ENCODE measurements at places on chromosomes 4 and X.

GRCh38 chr4:55381502-55381901 is 14.3 kb upstream of the TMEM165 start:
- DNase-seq = no peak

- DNase-seq = no peak
Measured at GRCh38 chr4:24836661-24837242, 41.4 kb downstream of the SOD3 start.

GRCh38 chrX:37594755-37595382 is 23.4 kb downstream of the LANCL3 start:
- no peak for DNase-seq

- DNase-seq = no peak
Measured at GRCh38 chrX:20796450-20796849, 529.7 kb upstream of the RPS6KA3 start.

GRCh38 chr4:25129917-25130316 is 30.3 kb downstream of the SEPSECS start:
- DNase-seq = no peak

DNA sequence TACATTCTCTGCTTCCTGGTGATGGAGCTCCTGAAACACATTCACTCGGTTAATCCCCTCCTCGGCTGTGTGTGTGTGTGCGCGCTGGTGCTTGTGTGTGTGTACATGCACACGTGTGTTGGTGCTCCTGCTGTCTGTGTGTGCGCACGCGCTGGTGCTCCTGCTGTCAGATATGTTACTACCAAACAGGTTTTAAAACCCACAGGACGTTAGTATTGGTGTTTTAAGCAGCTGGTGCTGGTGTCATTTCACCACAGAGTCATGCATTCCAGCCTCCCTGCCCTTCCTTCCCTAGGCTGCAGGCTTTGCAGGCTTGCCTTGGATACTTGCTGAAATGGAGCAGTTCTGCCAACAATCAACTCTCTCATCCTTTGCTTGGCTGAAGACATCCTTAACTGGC is 48.1 kb upstream of the CPLX1 start:
- no peak for DNase-seq

GRCh38 chr4:16110661-16111290 is 27.0 kb upstream of the PROM1 start:
- no peak for DNase-seq

DNA sequence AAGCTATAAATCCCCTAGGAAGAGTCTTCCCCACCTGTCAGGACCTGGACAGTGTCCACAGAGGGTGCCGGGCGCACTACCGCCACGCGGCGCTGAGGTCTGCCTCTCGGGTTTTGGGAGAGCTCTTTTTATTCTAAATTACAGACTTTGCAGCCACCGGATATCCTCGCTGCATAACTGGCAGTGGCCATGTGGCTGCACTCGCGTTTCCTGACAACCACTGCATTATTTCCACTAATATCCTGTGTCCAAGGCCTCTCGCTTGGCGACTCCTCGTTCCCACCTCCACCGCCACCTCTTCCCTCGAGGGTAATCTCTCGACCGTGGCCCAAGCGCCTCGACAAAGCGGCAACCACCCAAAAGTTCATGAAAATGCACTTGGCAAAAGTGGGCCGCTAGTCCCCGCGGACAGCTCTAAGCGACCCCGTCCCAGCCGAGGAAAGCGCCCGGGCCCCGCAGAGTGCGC is 512 bp upstream of the TMEM131L start:
- peak; percentile 51 for DNase-seq

DNA sequence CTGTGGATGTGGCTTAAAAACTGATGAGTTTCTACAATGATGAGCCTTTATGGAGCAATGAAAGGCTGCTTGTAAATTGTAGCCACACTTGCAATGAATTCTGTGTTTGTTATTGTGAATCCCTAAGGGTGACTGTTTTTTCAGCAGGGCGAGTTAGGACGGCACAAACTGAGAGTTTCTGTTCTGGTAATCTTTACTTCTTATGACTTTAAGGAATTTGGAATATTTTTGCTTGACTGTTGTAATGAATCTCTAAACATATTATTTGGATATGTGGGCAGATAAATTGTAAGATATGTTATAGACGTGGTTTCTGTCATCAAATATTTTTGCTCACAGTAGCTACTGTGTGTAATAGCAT is 22.2 kb downstream of the RBPJ start:
- DNase-seq = no peak

- DNase-seq = no peak
Measured at GRCh38 chr4:76749355-76749754, 148.6 kb downstream of the SOWAHB start.

DNA sequence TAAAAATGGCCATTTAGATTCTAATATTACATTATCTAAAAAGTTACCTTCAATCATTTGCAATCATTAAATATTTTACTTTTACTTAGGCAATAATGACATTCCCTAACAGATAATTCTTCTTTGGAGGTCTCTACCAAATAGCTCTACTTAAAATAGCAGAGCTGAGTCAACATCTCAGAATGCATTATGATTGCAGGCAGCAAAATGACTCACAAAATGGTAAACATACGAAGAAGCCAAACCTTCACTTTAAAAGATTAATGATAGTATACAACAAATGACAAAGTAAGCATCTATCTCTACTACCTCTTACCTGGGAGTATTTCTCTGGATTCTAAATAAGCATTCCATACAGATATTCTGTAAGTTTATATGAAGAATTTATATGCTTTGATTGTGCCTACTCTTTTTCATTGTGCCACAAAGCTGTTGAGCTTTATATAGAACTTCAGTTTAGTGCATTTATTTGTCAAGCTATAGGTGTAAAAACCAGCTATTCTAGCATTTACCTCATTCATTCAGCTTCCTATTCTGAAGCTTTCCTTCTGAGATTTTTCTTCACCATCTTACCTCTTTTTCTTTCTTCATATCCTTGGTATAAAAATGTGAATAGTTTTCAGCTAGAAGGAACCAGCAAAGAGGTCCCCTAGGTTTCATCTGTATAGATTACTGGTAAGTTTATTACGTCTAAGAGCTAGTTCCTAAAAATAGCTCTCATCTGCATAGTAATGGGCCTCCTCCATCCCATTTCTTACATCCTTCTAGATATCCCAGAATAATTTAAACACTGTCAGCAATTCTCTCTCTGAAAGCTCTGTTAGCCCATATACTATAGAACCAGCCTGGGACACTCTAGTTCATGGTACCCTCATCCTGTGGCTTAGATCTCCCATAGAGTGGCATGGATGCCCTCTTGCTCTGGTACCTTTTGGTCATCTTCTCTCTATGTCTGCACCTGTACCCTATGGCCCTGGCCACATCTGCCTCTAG is 17.2 kb upstream of the SPCS3 start:
- no peak for DNase-seq

DNA sequence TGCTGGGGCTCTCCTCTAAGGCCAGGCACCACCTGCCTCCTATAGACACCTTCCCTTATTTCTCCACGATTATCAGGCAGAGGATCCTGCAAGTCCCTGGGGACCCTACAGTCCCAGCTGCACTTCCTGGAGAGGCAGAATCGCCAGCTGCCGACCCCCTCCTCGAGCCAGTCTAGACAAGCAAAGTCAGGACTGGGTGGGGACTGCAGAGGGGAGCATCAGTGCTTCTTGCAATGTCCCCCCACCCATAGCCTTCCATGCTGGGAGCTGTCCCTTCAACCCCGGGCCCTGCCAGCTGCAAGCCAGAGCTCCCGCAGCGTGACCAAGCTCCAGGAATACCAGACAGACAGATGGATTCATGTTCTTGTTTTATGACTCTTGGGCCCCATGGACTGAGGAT is 1.4 kb upstream of the CRMP1 start:
- DNase-seq = no peak

GRCh38 chr4:122469457-122469856 is 12.9 kb upstream of the IL2 start:
- no peak for DNase-seq

DNA sequence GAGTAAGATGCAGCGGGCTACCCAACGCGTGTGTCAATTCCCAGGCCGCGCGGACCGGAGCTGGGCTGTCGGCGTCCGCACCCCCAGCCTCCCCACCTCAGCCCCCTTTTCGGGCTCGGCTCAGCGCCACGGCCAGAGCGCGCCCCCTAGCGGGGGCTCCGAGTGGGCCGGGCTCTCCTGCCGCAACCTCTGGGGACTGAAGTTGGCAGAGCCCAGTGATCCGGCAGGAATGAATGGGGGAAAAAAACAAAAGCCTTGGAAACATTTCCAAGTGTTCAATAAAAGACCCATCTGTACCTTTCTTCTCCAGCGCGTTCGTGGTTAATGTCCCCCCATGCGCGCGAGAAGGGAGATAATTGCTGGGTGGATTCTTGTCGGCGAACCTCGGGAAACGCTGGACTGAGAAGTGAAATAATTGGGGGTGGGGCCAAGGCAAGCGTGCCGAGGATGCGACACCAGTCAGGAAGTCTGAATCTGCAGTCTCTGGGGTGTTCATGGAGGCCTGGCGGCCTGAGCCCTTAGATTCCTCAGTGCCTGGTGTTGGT is 5.2 kb upstream of the ARX start:
- DNase-seq = no peak

Measured in stimulated activated naive CD4-positive, alpha-beta T cell (primary cell).